ENCODE measurements at places on chromosomes 4 and X. TPM values are rescaled to one million over a fixed set of nuclear protein-coding genes. Genes with fewer than 3 reads are reported as not detected.

GRCh38 chrX:154298312-154298711 lies 2.7 kb downstream of the TKTL1 start:
- DNase-seq: no peak

The HPGDS gene
- not detected for total RNA-seq

DNA sequence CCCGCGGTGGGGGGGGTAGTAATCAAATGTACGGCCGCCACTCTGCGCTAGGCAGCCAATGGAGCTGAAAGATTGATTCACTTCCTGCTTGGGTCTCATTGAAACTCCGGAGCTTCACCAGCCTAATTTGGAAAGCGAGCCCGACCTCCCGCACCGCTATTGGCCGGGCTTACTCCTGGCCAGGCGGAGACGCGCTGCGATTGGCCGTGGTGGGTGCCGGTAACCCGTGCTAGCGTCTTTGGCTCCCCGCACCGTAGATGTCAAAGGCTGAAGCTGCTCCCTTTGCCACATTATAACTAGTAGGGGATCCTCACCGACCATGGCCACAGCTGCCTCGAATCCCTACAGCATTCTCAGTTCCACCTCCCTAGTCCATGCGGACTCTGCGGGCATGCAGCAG lies at the start of gene POU3F4:
Gene POU3F4, plus strand, starts transcription at position 285 of the 400 bp plus-strand sequence. Its CDS starts 35 bp downstream, at position 320.
- DNase-seq: peak; percentile 83

DNA sequence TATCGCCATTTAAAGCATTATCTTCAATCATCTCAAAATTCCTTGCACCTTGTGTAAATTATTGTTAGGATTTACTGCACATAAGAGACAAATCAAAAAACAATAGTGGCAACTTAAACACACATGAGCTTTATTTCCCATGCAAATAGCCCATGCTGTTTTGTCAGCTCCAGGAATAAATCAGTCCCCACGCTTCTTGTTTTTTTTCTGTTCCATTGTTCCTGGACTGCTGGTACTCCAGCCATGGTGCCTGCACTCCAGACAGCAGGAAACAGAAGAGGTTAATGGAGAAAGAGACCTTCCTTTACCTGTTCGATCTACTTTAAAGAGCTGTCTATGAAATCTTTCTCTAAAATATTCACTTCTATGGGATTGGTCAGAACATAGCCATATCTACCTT lies 1515.7 kb upstream of the TENM3 start:
- DNase-seq: no peak
